ENCODE measurements at places on chromosomes 7 and 10.

DNA sequence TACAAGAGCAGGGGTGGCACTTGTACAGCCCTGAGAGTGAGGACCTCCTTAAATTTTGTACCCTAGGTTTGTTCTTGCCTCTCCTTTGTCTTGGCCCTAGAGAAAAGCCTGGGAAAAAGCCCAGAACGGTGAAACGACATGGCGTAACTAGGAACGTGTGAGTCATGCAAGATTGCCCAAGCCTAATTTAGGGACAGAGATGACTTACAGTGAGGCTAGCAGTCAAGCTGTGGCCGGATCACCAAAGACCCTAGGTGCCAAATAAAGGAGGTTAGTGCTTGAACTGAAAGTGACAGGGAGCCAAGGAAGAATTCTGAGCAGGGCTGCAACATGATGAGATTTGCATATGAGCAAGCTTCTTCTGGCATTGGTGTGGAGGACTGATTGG is 25.1 kb downstream of the TBXAS1 start:
- DNase-seq = no peak

DNA sequence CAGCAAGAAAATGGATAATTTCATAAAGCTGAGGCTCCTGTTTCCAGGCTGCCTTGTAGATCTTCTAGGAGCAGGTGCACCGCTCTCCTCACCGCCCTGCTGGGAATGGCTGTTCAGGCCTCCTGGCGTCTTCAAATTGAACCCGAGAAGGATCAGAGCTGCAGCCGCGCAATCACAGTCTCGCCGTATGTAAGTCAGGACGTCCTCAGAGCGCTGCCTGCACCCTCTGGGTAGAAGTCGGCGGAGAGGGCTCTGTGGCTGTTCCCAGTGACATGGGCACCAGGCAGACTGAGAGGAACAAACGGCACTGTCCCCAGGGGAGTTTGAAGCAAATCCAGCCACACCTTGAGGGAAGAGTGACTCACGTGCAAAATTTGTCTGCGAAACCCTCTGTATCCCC is 476.9 kb downstream of the TCERG1L start:
- no peak for DNase-seq

GRCh38 chr10:3746634-3747033 is 38.4 kb downstream of the KLF6 start:
- DNase-seq = no peak

- no peak for DNase-seq
Observed at GRCh38 chr7:66950311-66950710, 29.3 kb downstream of the TMEM248 start.

DNA sequence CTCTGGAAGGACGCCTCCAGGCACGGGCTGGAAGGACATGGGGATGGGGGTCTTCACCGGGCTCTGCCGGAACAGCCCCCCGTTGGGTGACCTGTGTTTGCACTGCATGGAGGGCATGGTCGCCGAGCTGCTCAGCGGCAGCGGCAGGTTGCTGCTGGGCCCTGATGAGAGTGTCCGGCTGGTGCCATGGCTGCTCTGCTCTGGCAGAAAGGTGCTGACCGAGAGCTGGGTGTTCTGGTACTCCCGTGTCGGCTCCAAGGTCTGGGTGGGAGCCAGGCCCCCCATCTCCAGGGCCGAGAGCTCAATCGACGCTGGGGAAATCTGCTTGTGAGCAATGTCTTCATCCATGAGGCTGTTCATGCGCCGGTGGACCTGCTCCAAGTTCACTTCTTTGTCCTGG is 764.3 kb downstream of the GRID1 start:
- no peak for DNase-seq

GRCh38 chr7:10584886-10585285 is 388.8 kb upstream of the PHF14 start:
- DNase-seq = no peak

GRCh38 chr10:5560142-5560816 is 35.5 kb downstream of the CALML3 start:
- DNase-seq = no peak
